Skeletal muscle cell (primary cell): ENCODE measurements at places on chromosomes 11 and 22.

- no peak for DNase-seq
Measured at GRCh38 chr11:97461044-97461880, 1071.4 kb downstream of the JRKL start.

- DNase-seq, result no peak
Measured at GRCh38 chr11:7170431-7170830, 81.3 kb upstream of the SYT9 start.

- no peak for DNase-seq
Measured at GRCh38 chr11:102762361-102762767, 18.1 kb downstream of the MMP10 start.

GRCh38 chr22:45271667-45272201 lies 13.0 kb upstream of the UPK3A start:
- DNase-seq, result no peak

DNA sequence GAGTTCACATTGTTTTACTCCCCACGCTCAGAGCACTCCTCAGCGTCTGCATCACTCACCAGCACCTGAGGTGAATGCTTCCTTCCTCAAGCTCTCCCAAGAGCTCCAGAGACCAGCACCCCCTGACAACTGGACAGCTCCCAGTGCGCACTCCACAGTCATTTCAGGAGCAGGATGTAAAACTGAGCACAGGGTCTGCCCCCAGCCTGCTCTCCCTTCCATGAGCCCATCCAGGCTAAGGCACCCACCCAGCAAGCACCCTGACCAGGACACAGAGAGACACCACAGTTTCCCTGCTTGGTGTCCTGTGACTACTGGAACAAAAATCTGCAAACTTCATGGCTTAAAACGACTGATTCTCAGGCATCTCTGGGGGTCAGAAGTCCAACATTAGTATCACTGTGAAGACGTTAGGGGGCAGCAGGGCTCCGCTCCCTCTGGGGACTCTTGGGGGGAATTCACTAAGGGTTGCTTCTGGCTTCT lies 3.3 kb downstream of the SCGB1D2 start:
- DNase-seq, result no peak

GRCh38 chr11:43790444-43790794 lies 90.2 kb upstream of the ALKBH3 start:
- DNase-seq, result peak; percentile 13

DNA sequence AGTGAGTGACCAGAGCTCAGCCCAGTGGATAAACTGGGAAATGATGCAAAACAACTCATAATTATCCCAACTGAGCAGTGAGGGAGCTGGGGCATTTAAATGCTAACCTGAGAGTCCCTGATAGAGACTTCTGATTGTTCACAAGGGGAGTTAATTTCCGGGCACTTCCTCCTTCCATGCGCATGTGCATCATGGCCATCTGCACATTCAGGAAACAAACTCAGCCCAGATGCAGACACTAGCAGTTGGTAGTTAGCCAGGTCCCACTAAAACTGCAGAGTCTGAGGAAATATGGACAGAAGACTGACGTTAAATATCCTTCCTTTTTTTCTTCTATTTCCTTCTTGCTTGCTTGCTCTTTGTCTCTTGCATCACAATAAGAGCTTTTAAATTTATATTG lies 852.1 kb upstream of the LRRC4C start:
- no peak for DNase-seq

GRCh38 chr11:61111786-61112517 lies 9.7 kb downstream of the CD5 start:
- no peak for DNase-seq

DNA sequence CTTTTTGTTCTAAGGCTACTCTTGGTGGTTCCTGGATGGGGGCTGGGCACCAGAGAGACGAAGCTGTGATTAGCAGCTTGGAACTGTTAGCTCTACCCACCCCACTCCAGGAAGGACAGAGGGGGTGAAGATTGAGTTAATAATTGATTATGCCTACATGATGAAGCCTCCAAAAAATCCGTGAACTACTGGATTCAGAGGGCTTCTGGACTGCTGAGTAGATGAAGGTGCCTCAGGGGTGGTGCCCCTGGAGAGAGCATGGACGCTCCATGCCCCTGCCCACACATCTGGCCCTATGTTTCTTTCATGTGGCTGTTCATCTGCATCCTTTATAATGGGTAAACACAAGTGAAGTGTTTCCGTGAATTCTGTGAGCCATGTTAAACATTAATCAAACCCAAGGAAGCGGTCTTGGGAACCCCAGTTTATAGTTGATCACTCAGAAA lies 47.3 kb upstream of the CYP2D6 start:
- no peak for DNase-seq

GRCh38 chr11:46445192-46445919 lies 53.8 kb upstream of the CHRM4 start:
- no peak for DNase-seq

DNA sequence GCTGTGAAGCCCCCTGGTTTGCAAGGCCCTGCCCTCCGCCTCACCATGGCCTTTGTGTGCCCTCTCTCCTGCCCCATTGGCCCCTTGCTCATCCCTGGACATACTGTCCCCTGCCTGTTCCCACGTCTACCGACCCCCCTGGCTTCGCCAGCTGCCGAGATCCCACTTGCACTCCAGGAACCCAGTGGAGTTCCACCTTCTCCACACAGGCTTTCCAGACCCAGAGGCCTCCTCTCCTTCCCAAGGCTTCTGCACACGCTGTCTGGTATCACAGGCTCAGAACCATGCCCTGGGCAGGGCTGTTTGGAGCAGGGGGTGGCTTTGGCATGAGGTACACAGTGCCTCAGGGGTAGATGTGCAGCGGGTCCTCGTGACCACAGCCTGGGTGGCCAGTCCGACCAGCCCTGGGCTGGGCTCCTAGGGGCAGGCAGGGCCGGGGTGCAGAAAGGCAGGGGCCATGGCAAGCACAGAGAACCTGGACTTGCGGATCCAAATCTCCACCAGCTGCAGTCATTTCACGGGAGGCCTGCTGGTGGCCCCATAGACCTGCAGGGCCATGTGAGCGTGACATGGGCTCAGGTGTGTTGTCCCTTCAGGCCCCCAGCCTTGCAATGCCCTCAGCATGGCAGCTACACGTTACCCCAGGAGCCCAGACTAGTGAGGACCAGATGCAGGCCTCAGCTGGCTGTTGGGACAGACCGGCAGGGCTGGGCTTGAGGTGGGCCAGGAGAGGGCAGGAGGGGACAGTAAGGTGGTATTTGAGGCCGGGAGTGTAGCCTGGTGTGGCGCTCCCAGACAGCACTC lies 9.5 kb downstream of the GRK2 start:
- DNase-seq, result no peak

- DNase-seq, result no peak
Measured at GRCh38 chr11:86672007-86672621, at the start of gene ME3. Gene ME3 (minus strand): TSS chr11:86672616.

DNA sequence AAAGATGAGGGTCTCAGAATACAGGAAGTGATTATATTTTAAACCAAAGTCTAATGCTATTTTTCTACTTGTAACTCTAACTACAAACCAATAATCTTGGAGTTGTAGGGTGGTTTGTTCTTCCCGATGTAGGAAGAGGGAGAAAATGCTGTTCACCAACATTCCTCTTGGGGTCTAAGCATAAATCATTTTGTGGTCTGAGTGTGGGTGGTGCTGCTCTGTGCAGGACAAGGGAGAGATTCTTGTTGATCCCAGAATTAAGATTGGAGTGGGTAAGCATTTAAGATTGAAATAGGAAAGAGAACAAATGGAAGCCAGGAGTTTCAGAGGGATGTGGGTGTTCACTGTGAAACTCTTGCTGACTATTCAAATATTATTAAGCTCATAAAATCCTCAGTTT lies 38.6 kb upstream of the MMP13 start:
- DNase-seq, result peak; percentile 36

DNA sequence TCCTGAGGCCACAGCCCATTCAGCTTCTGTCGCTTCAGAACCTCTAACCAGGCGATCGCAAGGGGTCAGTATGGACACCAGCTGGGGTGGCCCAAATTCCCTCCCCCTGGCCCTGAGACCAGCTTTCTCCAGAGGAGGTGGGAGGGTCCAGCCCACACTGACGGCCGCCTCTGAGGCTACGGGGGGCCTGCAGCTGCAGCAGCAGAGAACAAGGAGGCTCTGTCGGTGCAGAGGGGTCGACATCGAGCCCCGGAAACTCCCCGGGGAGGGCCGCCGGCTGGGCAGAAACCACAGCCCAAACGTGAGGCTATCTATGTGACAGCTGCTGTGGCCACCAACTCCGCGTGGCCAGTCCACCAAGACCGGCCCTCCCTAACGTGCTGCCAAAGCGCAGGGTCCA lies 40.8 kb downstream of the ELFN2 start:
- no peak for DNase-seq

DNA sequence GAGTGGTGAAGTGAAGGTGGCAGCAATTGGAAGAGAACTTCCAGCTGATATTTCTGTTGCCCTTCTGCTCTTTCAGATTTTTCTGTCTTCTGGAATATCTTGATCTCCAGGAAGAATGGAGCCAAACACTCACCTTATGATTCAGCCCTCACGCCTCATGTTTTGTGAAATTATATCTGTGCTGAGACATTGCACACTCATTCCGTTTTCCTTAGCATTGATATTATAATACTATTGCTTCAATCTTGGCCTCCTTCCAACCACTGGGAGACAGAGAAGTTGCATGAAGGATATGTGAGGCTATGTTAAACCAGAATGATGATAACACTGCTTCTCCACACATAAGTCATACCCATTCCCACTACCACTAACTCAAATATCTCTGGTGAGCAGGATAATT lies 177.9 kb downstream of the ETS1 start:
- peak; percentile 81 for DNase-seq

- no peak for DNase-seq
Measured at GRCh38 chr22:41856469-41856868, 23.6 kb downstream of the SREBF2 start.

- no peak for DNase-seq
Measured at GRCh38 chr11:19984048-19984742, 176.1 kb downstream of the DBX1 start.

DNA sequence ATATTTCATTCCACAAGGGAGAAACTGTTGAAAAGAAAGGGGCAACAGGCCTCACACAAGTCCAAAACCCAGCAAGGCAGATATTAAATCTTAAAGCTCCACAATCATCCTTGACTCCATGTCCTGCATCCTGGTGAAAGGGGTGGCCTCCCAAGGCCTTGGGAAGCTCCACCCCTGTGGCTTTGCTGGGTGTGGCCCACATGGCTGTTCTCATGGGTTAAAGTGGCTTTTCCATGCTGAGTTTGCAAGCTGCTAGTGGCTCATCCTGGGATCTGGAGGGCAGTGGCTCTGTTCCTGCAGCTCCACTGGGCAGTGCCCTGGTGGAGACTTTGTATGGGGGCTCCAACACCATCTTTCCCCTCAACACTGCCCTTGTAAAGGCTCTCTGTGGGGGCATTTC lies 106.4 kb downstream of the CTNND1 start:
- no peak for DNase-seq

- no peak for DNase-seq
Measured at GRCh38 chr11:71193431-71193830, 58.9 kb downstream of the SHANK2 start.

GRCh38 chr11:88508418-88508758 lies 170.9 kb upstream of the CTSC start:
- no peak for DNase-seq

- no peak for DNase-seq
Measured at GRCh38 chr11:120326845-120327281, 1.8 kb downstream of the TLCD5 start.

DNA sequence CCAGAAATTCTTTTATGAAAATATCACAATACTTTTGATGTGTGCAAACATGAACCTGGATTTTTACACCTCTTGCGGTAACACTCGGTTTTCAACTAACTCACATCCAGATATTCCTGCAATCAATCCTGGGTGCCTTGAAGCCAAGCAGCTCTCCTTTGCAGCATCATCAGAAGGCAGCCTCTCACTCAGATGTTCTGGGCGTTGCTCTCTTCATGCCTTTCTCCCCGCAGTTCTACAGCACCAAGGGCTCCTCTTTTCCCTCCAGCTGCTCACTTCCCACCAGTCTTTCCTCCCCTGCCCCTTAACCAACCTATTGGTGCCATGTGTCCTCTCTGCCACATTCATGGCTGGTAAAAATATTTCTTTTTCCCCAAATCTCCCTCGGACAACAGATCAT lies 2.9 kb downstream of the FAM181B start:
- DNase-seq, result no peak

DNA sequence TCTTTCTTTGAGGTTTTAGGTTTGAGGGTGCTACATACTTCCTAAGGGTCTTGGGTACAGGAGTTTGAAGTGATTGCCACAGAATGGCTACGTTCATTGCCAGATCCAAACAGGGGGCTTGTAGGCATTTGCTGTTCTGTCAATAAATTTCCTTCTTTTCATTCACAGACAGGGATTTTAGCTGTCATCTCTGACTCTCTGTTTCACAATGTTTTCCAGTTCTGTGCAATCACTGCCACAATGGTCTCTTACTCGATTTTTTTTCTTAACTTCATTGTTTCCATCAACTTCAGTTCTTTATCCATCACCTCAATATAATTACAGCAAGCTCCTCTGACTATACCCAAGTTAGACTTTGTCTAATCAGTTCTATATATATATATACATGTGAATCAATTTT lies 6.2 kb upstream of the HBD start:
- DNase-seq, result no peak

DNA sequence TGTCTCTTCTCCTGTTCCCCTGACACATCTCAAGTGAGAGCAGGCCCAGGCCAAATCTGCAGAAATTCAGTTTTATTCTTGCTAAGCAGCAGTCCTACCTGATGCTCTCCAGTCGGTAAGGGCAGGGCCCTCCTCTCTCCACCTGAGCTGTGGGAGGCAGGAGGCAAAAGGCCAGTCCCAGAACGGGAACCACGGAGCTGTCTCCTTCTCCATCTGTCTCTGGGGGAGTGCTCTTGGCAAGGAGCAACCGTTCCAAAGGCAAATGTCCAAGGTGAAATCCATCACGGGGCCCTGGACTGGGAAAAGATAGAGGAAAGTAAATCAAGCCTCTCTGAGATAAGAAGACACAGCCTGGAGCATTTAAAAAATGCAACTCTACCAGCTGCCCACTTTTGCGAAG lies 65.2 kb upstream of the CDON start:
- no peak for DNase-seq

- DNase-seq, result no peak
Measured at GRCh38 chr22:39936523-39937145, 23.6 kb upstream of the TMA7B start.

GRCh38 chr11:2533587-2534133 lies 88.9 kb downstream of the KCNQ1 start:
- peak; percentile 73 for DNase-seq

- DNase-seq, result no peak
Measured at GRCh38 chr11:41309111-41309522, 150.3 kb downstream of the LRRC4C start.
